ENCODE measurements at places on chromosomes 6 and 20.

GRCh38 chr6:157488058-157488457 lies 107.1 kb downstream of the ZDHHC14 start:
- no peak for DNase-seq

DNA sequence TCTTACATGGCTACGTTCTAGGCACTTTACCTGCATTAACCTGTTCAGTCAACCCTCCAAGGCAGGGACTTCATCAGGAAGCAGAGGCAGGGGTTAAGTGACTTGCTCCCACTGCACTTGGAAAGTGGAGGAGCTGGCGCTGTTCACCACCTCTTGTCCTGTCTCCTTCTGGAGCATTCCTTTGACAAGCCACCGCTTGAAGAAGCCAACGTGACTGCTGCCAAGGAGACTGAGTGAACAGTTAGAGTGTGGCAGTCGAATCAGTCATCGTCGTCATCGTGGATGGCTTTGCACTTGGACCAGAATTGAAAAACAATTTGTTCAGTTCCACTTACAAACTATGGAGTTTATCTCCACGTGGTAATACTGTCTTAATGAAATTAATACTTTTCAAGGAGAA lies 60.9 kb downstream of the TULP4 start:
- DNase-seq, result no peak

- peak; percentile 87 for DNase-seq
These were observed 35.0 kb upstream of the DSN1 start for GRCh38 chr20:36808317-36809257.

- no peak for DNase-seq
These were observed 1.3 kb downstream of the NUP153 start for GRCh38 chr6:17705428-17705777.

GRCh38 chr6:112235956-112236355 lies 18.4 kb downstream of the LAMA4 start:
- peak; percentile 77 for DNase-seq

- DNase-seq, result peak; percentile 65
These were observed 28.9 kb upstream of the CCR6 start for GRCh38 chr6:167093922-167094432.

DNA sequence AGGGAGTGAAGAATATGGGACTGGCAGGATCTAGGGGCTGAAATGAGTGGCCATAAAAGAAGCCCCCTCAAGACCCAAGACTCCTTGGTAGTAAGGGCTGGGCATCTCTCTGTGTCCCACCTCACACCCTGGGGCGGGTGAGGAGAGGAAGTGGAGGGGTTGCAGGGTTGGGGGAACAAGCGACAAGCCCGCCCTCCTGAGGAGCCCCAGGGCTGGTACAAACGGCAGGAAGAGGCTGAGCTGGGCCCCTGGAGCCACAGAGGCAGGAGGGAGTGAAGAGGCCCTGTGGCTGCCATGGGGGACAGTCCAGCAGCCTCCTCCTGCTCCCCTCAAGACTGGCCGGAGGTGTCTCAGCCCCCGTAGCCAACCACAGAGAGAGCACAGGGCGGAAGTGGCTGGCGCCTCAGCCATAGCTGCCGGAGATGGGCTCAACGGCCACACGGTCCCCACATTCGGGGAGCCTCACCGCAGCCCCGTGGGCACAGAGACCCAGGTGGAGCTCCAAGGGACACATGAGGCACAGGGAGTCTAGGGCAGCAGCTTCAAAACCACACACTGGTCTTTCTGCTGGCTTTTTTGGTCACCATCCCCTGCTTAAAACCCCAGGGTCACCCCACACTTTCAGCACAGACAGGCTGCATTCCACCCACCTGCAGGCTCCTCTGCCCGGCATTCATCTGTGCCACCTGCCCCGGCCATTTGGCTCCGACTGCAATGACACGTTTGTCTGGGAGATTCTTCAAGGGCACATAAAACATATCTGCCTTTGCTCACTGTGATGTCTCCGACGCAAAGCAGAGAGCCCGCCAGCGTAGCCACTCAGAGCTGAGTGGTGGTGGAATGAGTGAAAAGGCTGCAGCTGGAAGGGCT lies 524 bp downstream of the C20orf203 start:
- DNase-seq, result peak; percentile 22

All from stimulated activated CD4-positive, alpha-beta T cell treated with anti-CD3 and anti-CD28 coated beads, Interleukin-15, amount 100 ng/mL, for 24 hours (primary cell).